ENCODE measurements at places on chromosomes 5 and 9.
A peak's percentile ranks its signal among the peaks of the same experiment; 100 is the strongest.

DNA sequence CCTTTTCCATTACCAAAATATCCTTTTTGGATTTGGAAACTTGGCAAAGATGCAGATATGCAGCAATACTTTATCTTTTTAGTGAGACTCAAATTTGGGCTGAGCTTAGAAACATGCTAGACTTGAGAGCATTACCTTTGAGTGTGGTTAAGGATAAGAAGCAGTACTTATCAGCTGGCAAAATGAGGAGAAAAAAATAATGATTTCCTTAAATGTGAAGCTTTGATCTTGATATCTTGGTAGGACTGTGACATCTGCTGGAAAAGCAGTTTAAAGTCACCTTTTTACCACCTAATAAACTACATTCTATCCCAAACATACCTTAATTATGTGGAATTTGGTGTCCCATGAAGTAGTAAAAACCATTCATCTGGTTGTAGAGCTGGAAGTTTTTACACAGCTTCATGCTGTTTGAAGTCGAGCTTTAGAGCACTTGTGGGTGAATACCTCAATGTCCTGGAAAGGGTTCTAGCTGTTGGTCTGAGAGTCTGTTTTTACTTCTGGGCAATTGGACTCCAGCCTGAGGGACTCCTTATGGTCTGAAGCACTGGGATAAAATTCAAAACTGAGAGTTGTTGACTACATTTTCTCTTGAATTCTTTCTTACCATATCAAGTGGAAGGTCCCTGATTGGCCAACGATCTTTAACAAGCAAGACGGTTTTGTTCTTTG, 53.4 kb downstream of the LRRC70 start:
- no peak for DNase-seq

DNA sequence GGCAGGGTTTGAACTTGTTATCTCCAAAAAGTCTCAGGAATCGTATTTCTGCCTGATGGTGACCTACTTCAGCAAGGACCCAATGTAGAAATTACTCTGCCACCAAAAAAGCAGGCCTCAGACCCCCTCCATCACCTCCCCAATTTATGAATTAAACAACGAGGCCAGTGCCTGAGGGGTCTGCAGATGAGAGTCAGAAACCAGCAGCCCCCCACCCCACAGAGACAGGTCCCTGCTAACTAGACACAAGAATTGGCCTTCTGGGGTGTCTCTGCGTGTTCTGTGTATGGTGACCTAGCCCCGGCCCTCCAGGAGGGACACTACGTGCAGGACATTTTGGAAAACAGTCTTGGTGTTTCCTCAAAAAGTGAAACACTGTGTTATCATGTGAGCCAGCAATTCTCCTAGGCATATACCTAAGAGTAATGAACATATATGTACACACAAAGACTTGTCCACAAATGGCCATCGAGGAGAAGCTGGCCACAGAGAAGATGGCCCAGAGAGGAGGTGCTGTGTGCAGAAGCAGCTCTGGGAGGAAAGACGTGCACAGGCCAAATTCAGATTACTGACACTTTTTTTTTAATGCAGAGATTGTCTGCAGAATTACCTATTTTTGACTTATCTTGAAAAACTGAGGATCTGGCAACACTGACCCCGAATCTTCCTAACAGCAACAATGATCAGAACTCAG, 93.8 kb downstream of the ADAMTS2 start:
- DNase-seq = no peak

- peak; percentile 60 for DNase-seq
Observed at GRCh38 chr5:72392326-72392733, 72.2 kb downstream of the PTCD2 start.

DNA sequence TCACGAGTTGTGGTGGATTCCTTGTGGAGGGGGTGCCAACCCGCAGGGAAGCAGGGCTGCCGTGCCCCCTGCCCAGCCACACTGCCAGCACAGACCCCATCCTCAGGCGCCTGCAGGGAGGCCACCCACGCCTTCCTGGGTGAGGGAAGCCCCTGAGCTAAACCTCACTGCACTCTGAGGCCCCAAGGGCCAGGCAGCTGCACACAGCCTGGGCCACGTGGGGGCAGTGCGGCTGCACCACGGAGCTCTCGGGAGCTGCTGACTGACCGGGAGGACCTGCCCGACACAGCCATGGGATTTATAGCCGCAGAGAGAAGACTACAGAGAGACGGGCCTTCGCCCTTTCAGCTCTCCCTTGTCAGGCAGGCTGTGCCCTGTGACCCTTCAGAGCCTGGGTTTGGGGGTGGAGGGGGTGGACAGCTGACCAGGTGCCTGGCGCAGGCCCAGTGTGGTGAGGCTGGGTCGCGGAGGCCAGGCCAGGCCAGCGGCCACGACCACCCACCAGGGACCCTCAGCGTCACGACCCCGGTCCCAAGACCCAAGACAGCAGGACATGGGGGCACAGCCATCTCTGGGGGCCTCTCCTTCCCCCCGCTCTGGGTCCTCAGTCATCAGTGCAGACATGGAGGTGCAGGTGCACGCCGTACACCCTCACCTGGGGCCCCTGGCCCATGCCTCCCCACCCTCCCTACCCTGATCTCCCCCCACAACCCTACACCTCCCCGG, 4.3 kb upstream of the AHRR start:
- DNase-seq = peak; percentile 65

DNA sequence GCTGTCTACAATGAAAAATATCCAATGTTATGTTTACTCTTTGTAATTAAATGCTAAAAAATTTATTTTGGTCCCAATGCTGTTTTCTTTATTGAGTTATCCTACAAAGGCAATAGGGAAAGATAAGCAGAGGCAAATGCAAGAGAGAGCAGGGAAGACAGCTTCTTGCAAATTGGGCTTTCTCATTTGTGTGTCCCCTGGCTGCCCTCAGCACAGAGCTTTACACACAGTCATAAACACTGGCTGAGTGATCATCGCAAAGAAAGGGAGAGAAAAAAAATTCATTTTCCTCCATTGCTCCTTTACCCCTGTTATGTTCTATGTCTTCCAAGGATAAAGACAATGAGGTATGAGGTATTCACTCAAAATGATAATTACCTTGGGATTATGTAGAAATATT, 2.3 kb upstream of the TSSK1B start:
- DNase-seq = no peak

DNA sequence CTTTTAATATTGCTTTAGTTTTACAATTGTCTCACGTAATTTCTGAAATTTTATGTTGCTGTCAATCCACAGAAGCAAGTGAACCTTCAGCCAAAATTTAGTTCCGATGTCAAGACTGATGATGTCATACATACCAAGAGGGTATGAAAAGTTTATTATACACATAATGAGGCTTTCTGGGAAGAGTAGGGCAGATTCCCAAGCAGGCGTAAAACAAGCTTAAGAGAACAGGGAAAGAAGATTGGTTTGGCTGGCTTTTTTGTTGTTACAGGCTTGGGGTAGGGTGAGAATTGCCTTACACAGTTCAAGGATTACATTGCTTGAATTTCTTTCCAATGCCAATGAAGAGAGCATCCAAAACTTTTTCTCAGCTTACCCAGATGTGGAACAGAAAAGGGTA, 1962.9 kb upstream of the CDH6 start:
- no peak for DNase-seq

Data from iris pigment epithelial cell (primary cell).